ENCODE measurements at places on chromosomes 13 and 19.
A peak's percentile ranks its signal among the peaks of the same experiment; 100 is the strongest.

- peak; percentile 88 for DNase-seq
These were observed 617 bp upstream of the IQCN start for GRCh38 chr19:18274781-18275356.

GRCh38 chr13:49596221-49596620 lies 10.9 kb upstream of the RCBTB1 start:
- no peak for DNase-seq

DNA sequence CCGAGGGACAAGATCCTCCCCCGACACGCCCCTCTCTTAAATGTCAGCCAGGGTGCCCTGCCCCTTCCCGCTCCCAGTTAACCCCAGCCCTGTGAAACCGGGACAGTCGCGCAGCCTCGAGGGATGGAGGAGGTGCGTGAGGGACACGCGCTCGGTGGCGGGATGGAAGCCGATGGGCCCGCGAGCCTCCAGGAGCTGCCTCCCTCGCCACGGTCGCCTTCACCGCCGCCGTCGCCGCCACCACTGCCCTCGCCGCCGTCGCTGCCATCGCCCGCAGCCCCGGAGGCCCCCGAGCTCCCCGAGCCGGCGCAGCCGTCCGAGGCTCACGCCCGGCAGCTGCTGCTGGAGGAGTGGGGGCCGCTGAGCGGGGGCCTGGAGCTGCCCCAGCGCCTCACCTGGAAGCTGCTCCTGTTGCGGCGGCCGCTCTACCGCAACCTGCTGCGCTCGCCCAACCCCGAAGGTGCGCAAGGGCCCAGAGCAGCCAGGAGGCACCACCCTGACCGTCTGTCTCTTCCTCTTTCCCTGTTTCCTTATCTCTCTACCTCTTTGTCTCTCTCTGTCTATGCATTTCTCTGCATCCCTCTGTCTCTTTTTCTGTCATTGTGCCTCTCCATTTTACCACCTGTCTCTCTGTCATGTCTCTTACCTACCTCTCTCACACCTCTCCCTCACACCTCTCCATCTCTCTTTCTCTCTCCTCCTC lies at the start of gene NCCRP1:
Gene NCCRP1 (plus strand): TSS at position 105 of the 703 bp plus-strand sequence. CDS start 19 bp downstream, at position 124.
- no peak for DNase-seq

- DNase-seq: no peak
These were observed 1.3 kb downstream of the CCDC8 start for GRCh38 chr19:46411925-46412649.

- no peak for DNase-seq
These were observed 17.7 kb downstream of the MYH14 start for GRCh38 chr19:50221087-50221486.

- no peak for DNase-seq
These were observed 1.7 kb downstream of the CEACAM5 start for GRCh38 chr19:41709951-41710645.

- no peak for DNase-seq
These were observed 10.1 kb downstream of the C19orf38 start for GRCh38 chr19:10858204-10858828.

DNA sequence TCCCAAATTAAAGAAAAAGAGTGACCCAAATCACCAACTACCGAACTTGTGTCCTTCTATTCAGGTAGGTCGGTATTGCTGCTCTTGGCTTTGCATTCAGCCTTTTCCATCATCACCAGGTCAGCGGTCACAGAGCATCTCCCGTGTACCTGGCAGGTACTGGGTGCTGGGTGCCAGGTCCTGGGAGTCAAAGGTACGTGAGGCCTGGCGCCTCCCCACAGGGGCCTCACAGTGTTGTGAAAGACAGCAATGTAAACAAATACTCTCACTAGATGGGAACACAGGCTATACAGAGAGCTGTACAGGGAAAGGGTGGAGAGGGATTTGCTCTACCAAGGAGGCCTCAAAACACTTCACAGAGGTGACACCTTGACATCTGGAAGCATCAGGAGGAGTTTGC lies 86.7 kb downstream of the ZIC5 start:
- no peak for DNase-seq

GRCh38 chr19:58274771-58275201 lies 4.0 kb upstream of the ZNF8 start:
- DNase-seq: peak; percentile 39

DNA sequence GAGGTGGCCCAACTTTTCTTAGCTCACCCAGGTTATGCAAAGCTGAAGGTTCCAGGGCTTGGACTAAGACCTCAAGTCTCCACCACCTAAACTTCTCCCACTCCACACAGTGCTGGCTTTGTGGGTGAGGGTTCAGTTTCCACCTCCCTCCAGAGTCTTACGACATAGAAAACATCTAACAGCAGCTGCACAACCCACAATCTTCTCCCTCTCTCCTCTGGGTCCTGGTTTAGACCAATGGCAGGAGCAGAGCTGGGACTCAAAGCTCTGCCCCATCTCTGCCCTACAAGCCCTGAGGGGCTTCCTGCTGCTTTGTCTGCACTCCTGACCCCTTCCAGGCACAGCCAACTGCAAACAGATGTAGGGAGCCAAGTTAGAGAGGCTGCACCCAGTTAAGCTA lies 16.0 kb downstream of the IRGC start:
- peak; percentile 56 for DNase-seq

GRCh38 chr13:98848746-98849145 lies 96.3 kb upstream of the SLC15A1 start:
- DNase-seq: no peak

GRCh38 chr13:58461217-58461616 lies 829.7 kb downstream of the PCDH17 start:
- no peak for DNase-seq

GRCh38 chr13:90867336-90867683 lies 480.2 kb upstream of the MIR17HG start:
- peak; percentile 81 for DNase-seq

DNA sequence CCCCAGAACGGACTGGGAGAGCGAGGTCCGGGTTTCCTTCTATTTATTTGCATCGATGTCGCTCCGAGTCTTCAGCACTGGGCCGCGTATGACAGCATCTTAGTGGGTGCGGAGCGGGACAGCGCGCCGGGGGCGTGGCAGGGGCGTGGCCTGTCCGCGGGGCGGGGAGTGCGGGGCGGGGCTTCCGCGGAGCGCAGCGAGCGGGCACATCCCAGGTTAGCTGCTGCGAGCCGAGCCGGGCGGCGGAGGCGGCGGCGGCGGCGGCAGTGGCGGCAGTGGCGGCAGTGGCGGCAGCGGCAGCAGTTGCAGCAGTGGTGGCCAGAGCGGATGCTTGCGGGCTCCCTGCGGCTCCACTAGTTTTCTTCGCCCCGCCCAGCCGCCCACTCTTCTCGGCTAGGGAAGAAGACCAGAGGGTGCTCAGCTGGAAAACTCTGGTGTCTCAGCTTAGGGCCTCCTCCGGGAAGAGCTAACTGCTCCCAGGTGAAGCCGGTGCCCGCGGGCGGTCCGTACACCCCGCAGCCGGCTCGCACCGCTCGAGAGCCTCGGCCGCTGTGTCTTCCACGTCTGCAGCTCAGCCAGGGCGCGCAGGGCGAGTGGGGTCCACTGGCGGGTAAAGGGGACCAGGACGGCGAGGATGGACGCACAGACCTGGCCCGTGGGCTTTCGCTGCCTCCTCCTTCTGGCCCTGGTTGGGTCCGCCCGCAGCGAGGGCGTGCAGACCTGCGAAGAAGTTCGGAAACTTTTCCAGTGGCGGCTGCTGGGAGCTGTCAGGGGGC lies at the start of gene GPC5:
Gene GPC5 (plus strand): TSS at position 209 of the 776 bp plus-strand sequence.
- peak; percentile 34 for DNase-seq

DNA sequence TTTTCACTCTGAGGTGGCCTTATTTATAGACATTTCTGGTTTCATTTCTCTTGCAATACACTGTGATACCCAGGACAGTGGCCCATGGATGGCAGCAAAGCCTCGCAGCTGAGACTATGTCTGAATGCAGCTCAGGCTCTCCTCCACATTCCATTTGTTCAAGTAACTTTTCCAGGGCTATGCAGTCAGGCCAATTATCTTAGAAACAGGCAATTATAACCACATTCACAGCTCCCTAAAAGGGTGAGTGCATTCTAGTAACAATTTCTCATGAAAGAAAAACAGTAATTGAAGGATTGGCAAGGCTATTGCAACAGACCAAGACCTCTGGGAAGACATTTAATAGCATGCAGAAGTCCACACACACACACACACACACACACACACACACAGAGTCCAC lies 264.0 kb downstream of the TBC1D4 start:
- peak; percentile 17 for DNase-seq

DNA sequence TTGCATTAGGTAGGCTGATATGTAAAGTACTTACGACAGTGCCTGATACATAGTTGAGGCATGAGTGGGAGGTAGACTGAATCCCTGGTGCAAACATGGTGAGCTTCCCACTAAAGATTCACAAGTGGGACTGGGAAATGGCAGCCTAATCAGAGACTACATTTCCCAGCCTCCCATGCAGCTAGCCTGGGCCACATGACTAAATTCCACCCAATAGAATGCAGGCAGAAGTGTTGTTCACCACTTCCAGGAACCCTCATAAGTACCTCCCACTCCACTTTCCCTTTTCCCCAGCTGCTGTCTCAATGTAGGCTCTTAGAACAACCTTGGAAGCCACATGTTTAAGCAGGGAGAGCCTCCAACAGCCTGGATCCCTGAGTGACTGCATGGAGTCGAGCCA lies 104.9 kb downstream of the CACNA1A start:
- DNase-seq: peak; percentile 74

- DNase-seq: peak; percentile 56
These were observed at the start of gene SYT3 for GRCh38 chr19:50639121-50640112. Gene SYT3, minus strand, starts transcription at chr19:50639881. Its CDS starts 2,470 bp downstream, at chr19:50637411.

- DNase-seq: no peak
These were observed 18.7 kb upstream of the QTRT1 start for GRCh38 chr19:10682397-10683063.

DNA sequence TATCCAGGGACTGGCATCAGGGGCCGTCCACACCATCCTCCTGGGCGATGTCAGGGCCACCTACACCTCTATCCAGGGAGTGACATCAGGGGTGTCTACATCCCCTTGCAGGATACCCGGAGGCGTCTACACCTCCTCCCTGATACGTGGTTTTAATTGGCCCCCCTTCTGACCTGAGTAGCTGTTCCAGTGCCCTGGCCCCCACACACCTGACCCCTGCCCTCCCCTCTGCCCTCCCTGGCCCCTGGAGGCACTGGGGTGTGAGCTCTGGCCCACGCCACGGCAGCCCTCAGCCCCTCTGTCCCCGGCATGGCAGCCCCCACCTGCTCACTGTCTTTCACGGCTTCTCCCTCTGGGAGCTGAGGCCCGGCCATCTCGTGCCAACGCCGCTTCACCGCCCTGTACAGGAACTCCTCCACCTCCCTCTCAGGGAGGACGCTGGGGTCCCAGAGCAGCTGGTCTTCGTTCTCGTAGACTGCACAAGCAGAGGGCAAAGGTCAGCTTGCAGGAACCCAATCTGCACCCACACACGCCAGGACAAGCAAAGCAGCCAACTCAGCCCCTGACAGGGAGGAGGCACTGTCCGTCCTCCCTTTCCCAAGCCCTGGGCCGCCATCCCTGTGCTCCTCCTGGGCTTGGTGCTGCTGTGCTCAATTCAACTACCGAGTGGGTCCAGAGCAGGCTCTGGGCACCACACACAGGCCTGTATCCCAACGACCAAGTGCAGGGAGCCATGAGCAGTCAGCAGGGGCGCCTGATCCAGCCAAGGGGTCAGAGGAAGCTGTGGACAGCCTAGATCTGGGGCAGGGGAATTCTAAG lies 22.2 kb upstream of the PLPP2 start:
- DNase-seq: no peak

DNA sequence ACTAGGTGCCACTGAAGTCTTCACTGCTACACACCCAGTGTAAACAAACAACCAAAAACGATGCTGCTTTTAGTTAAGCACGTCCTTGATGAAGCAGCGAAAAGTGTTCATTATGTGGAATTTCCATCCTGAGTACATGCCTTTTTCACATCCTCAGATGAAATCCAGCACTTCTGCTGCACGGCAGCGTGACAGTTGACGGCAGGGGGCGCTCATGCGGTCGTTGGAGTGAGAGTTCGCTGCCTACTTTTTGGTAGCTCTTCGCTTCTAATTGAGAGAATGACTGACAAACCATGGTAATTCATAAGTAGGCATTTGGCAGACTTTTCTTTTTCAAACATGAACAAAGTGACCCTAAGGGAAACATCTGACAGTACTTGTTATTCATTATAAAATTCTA lies 1124.9 kb downstream of the EFNB2 start:
- peak; percentile 10 for DNase-seq

- DNase-seq: peak; percentile 67
These were observed 6.3 kb downstream of the PGLYRP1 start for GRCh38 chr19:46016426-46017094.

DNA sequence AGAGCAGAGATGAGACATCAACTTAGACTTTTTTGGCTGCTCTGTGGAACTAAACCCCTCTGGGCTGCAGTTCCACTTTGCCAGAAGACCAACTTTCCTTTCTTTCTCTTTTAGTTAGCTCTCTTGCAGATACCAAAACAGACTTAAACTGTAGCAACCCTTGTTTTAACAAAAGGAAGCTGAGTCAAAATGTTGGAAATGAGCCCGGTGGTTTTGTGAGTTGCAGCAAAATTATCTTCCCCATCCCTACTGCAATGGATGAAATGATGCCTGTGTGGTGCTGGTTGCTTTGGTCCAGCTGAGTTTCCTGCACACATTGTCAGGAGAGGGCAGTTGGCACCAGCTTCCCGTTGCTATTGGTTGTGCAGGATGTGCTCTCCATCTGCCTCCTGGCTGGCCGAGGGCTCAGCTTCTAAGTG lies 115.3 kb downstream of the LRCH1 start:
- peak; percentile 93 for DNase-seq

DNA sequence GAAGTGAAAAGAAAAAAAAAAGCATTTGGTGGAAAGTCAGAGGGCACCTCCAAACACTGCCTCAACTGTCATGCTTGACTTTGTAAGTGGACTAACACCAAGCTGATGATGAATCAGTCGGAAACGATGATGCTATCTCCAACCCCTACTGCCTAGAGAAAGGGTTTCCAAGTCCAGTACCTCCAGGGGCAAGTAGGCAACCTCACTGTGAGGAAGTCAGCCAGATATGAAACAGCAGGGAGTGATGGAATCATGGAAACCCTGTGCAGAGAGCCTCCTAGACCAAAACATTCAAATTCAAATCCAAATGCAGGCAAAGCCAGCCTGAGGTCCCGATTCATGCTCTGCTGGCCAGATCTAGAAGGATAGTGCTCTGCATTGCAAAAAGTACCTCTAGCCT lies 100.9 kb upstream of the SERP2 start:
- peak; percentile 48 for DNase-seq

- no peak for DNase-seq
These were observed 805.9 kb downstream of the PCDH17 start for GRCh38 chr13:58437427-58437826.

- no peak for DNase-seq
These were observed 7.0 kb upstream of the CSNK1G2 start for GRCh38 chr19:1933942-1934341.

- DNase-seq: no peak
These were observed 17.0 kb upstream of the SACS start for GRCh38 chr13:23450340-23451046.

GRCh38 chr19:8336072-8336569 lies 6.9 kb downstream of the KANK3 start:
- DNase-seq: no peak
